ENCODE measurements at places on chromosomes 2 and 18. TPM values are rescaled to one million over a fixed set of nuclear protein-coding genes. Genes with fewer than 3 reads are reported as not detected.
A peak's percentile ranks its signal among the peaks of the same experiment; 100 is the strongest.

DNA sequence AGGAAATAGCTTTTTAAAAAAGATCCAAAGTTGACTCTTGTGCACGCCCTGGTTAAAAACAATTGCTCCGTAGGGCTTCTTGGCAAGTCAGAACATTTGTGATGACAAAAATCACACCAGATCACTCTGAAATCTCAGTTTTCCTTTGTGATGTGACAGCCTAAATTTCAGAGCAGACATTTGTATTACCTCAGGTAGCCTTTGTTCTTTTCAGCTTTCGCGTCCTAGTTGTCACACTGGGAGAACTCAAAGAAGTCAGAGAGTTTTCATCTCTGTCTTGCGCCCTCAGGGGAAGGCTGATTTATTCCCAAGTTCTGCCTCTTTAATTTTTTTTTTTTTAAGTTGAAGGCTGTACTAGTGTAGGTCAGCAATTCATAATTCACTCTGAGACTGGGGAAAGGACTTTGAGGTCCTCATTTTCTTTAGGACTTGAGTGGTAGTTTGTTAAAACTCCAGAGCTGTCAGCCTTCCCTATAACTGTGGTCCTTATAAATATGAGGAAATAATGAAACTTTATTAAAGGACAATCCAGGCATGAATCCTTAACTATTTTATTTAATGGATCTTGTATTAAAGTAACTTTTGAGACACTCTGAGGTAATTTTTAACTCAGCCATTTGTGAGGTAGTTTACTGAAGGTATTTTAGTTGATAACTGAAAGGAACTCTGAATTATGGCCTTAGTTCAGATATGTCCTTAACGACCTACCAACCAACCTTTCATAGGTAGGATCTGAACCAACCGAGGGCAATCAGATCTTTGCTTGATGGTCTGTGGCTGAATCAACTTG, 525.1 kb upstream of the FAM98A start:
- DNase-seq, result no peak

DNA sequence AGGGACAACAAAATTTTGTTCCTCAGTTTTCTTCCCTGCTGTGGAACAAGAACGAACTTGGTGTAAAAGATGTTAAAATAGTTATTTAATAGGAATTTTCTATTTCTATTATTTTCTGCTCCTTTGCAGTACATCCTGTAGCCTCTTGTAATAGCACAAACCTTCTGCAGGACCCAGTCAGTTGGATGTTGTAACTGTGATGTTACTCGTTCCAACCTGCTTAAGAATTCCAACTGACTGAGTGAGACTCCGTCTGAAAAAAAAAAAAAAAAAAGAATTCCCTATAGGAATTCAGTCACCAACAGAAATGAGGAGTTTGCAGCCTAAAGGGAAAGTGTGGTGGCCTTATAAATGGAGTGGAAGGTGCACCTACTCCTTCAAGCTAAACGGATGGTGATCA, 46.4 kb upstream of the CDH20 start:
- DNase-seq, result no peak

DNA sequence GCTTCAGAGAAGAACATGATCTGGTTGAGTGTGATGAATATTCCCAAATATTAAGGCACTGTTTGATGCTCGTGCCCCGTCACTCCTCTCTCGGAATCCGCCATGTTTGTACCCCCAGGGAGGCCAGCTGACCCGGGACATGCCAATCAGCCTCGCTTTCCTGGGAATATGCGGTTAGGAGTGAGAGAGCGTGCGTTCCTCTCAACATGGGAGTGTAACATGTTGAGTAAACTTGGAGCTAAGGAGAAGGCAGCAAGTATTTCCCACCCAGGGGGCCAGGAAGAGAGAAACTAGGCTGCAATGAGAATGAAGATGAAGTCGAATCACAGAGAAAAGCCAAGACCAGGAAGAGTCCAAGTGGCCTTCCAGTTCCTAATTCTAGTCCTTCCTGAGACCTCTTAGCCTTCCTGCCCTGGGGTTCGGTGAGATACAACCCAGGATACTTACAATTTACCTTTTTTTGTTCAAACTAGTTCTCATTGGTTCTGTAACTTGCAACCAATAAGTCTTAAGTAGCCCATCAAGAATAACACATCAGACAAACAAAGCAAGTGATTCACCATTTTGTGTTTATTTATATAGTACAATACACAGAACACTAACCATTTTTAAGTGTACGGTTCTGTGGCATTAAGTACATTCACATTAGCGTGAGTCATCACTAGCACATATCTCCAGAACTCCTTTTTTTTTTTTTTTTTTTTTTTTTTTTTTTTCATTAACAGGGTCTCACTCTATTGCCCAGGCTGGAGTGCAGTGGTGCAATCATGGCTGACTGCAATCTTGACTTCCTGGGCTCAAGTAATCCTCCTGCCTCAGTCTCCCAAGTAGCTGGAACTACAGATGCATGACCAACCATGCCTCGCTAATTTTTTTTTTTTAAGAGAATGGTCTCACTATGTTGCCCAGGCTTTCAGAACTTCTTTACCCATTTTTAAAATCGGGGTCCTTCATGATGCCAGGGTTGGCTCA, 36.4 kb upstream of the SLC1A4 start:
- peak; percentile 83 for DNase-seq

- DNase-seq, result no peak
These were observed 89.8 kb downstream of the MEMO1 start for GRCh38 chr2:31920962-31921361.

- no peak for DNase-seq
These were observed 556.3 kb downstream of the ARHGAP15 start for GRCh38 chr2:143685421-143686078.

DNA sequence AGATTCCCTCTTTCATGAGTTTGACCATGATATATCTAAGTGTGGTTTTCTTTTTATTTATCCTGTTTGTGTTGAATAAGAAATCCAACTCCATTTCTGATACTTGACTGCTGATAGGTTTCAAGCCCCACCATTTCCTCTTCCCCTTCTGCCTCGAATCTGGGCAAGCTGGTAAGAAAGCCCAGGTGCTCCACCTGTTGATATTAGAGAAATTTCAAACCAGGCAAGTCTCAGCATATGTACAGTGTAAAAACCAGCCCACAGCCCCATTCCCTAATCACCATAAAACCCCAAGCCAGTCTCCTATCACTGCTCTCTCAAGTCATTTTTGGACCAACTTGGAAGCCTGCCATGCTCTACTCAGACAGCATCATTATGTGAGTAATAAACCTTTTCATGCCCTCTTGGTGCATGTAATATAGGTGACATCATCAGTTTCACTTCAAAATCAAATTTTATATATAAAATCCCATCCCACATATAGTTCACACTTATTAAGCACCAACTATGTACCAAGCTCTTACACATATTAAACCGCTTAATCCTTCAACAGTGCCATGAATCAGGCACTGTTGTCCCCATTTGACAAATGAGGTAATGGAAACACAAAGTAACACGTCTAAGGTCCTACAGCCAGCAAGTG, 46.6 kb downstream of the SMAD2 start:
- peak; percentile 47 for DNase-seq

GRCh38 chr2:159982270-159982669, 80.1 kb downstream of the PLA2R1 start:
- DNase-seq, result peak; percentile 91

- no peak for DNase-seq
These were observed 596.9 kb upstream of the HNMT start for GRCh38 chr2:137367361-137367760.

GRCh38 chr2:162091325-162092007, 17.5 kb upstream of the DPP4 start:
- peak; percentile 62 for DNase-seq

GRCh38 chr2:26560892-26561291, 80.3 kb downstream of the CIB4 start:
- DNase-seq, result no peak

DNA sequence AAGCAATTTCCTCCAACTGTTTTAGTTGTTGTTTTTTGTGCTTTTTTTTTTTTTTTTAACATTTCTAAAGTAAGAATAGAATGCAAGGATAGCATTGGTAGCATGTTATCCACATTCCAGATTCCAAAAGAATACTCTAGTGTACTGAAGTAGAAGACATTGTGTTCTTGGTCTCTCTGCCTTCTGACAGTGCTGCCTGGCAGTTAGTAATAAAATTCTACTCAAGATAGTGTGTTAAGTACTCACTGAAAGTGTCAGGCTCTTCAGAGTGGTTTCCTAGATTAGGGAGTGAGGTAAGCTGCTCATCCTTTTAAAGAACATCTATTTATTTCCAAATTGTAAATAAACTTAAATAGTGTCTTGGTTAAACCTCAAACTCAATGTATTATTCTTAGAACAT, 253.7 kb downstream of the HNMT start:
- no peak for DNase-seq

GRCh38 chr2:209381091-209381490, 42.8 kb upstream of the MAP2 start:
- DNase-seq, result no peak

- DNase-seq, result no peak
These were observed 214.0 kb downstream of the TMEM163 start for GRCh38 chr2:134504586-134505336.

GRCh38 chr2:208077276-208077675, 47.0 kb downstream of the CRYGD start:
- DNase-seq, result peak; percentile 70

GRCh38 chr18:8080092-8080491, 513.0 kb downstream of the PTPRM start:
- DNase-seq, result no peak

DNA sequence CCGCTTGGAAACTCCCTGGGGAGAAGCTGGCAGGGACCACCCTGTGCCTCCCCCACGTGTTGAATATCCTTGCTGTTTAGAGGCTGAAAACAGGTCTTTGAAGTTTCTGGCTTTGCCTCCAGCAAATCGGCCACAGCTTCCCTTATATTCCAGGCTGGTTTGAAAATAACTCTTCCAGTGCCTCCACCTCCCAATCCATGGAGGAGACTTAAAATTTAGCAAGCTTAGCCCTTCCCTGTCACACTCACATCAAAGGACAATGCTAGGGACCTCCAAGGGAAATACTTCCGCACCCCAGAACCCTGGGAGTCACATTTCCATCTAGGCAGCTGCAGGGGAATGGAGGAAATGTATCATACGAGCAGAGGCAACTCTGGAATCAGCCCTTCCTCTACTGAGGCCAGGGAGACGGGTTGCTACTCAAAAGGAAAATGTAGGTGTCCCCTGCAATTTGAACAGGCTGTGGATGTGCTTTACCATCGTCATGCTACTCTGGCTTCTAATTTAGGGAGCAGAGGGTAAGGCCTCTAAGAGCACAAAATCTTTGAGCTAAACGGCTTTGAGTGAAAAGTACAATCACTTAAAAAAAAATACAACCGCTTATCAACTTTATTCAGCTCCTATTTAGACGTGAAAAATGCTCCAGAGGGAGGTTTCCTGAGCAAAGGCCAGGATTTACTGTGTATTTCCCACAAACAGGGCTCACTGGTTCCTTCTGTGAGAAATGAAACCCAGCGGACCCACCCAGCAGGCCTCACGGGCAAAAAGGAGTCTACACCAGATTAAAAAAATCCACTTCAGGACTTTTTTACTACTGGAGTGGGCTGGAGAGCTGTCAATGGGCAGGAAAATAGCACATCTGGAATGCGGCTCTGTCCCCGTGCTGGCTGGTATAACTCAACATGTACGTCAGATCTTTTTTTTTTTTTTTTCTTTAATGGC, 49.4 kb upstream of the PKDCC start:
- DNase-seq, result peak; percentile 59

- peak; percentile 98 for DNase-seq
These were observed 23.2 kb upstream of the SLC20A1 start for GRCh38 chr2:112622528-112622849.

GRCh38 chr2:149616681-149617456, 29.3 kb upstream of the MMADHC start:
- DNase-seq, result no peak

GRCh38 chr2:212940816-212941215, 210.6 kb downstream of the IKZF2 start:
- DNase-seq, result peak; percentile 34

DNA sequence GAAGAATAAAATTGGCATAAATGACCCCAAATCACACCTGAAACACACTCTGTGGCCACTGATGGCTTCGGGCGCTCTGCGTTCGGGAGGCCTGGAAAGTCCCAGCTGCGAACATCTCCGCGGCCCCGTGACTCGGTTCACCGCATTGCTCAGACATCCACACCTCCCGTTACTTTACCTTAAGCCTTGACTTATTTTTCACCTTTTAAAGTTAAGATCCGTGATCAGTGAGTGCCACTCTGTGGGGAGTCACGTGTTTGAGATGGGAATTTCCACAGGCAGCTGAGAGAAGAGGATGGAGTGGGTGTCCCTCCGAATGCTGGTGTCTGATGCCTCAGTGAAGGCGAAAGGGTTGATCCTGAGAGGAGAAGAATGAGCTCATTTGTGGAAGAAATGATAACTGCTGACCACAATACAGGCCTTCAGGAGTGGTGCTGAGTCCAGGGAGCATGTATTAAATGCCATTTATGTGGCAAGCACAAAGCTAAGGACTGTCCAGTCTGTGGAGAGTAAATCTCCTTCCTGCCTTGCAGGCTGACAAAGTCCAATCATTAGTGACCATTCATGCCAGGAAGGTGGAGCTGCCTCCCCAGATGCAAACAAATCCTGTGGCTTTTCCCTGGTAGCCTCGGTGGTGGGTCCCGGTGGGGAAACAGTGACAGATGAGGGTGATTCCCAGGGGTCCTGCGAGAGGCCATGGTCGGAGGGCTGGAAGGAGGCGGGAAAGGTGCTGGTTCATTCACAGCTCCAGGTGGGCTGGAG, 168.8 kb downstream of the RTP5 start:
- DNase-seq, result no peak

- DNase-seq, result no peak
These were observed 207.4 kb downstream of the HDAC4 start for GRCh38 chr2:239193401-239193811.

- peak; percentile 33 for DNase-seq
These were observed 41.9 kb downstream of the PRKD3 start for GRCh38 chr2:37282746-37283145.

DNA sequence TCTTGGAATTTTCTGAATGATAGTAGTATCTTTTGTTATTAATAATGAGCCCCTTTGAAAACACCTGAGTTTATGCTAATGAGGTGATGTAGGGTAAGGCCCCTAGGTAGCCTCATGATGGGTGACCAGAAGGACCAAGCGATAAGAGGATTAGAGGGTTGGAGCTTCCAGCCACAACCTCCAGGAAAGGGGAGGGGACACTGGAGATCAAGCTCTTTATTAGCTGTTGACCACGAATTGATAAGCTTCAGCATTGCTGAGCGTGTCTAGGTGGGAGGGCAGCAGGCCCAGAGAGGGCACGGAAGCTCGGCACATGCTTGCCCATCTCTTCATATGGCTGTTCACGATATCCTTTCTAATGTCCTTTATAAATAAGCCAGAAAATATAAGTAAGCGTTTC, 39.0 kb downstream of the KIAA2012 start:
- DNase-seq, result no peak

GRCh38 chr2:177320596-177320995, 56.1 kb upstream of the NFE2L2 start:
- no peak for DNase-seq

The DOCK10 gene
- total RNA-seq, result 20.7 TPM

The CCDC141 gene
- under 0.01 TPM for total RNA-seq

The DPP10 gene
- total RNA-seq, result 0.32 TPM

The CERS6 gene
- total RNA-seq, result 9.0 TPM

The PLGLB1 gene
- 0.32 TPM for total RNA-seq

The TUBA3E gene
- not detected for total RNA-seq

The CACNB4 gene
- total RNA-seq, result 0.43 TPM

The SOX11 gene
- under 0.01 TPM for total RNA-seq

The KIAA2012 gene
- total RNA-seq, result under 0.01 TPM

The GNAL gene
- under 0.01 TPM for total RNA-seq

The RTP5 gene
- total RNA-seq, result not detected

The KLHL41 gene
- total RNA-seq, result 0.43 TPM

The C18orf54 gene
- total RNA-seq, result 6.0 TPM

The ACTR2 gene
- total RNA-seq, result 115 TPM

The GLI2 gene
- total RNA-seq, result 22.5 TPM

The ASPRV1 gene
- total RNA-seq, result under 0.01 TPM

The CRYBA2 gene
- not detected for total RNA-seq
